ENCODE measurements at places on chromosomes 12 and 14.

- no peak for DNase-seq
Observed at GRCh38 chr12:47095446-47096236, 15.9 kb upstream of the AMIGO2 start.

DNA sequence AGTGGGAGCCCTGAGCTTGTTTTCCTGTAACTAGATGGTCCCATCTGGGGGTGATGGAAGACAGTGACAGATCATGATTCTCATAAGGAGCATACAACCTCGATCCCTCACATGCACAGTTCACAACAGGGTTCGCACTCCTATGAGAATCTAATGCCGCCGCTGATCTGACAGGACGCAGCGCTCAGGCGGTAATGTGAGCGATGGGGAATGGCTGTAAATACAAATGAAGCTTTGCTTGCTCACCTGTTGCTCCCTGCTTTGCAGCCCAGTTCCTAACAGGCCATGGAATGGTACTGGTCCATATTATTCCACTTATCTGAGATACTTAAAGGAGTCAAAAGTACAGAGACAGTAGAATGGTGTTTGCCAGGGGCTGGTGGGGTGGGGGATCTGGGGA, 9.9 kb upstream of the CEP83 start:
- DNase-seq: no peak

GRCh38 chr14:69263771-69264170, 3.8 kb downstream of the GALNT16 start:
- no peak for DNase-seq

DNA sequence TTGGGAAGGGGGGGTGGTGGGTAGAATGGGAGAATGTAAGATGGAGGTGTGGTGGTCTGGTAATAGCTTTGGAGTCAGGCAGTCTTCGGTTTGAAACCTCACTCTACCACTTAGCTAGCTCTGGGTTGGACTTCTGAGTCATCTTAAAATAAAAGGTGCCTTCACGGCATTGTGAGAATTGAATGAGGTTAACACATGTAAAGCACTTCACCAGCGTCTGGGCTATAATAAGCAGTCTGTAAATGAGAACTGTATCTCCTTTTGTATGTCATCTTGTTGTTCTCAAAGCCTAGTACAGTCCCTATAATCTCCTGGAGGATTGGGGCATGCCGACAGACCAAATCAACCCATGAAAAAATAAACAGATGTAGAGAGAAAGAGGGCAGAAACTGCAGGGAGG, 11.2 kb downstream of the C2CD5 start:
- DNase-seq: no peak

DNA sequence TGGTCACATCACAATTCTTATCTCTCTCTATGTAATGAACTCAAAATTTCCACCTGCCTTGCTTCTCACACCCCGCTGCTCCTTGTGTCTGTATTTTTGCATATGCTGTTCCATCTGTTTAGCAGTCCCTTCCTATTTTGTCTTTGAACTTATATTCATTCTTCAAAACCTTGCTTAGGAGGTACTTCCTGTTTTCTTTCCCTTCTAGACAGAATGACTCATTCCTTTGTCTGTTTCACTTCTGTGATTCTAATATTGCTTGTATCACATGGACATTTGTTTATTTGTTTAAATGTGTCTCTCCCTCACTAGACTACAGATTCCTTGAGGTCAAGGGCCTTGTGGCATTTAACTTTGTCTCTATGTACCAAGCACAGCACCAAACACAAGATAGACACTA, 424.2 kb downstream of the ETNK1 start:
- DNase-seq: no peak
